ENCODE measurements at places on chromosomes 3 and 15.

GRCh38 chr3:23329471-23330105, 126.5 kb downstream of the UBE2E2 start:
- DNase-seq = no peak

DNA sequence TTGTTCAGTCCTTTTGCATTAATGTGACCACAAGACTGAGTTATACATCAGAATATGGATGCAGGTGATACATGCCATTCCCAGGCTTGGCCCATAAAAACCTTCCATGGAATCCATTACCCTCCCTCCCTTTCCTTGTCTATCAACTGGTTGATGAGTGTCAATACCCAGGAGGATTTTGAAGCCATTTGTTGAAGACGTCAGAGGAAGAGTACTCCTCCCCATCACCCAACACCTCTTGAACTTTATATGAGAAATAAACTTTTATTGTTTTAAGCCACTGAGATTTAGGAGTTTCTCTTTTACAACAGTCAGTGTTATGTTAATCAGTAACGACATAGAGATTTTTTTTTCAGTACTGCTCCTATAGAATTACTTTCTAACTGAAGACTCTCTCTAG, 55.5 kb downstream of the P3H2 start:
- no peak for DNase-seq

DNA sequence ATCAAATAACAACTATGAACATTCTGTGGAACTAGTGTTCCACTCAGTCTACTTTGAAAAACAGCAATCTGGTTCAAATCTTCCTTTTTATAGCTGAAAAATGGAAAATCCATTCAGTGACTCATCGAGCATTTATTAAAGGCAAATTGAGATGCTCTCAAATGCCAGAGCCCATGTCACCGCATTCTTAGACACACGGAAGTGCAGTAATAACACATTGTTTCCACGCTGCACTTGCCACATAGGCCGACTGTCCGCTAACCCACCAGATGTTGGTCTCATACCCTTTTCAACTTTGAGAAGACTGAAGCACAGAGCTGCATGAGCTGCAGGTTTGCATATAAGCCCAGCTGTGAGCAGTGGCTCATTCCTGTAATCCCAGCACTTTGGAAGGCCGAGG, 95.9 kb downstream of the TMEM266 start:
- no peak for DNase-seq

- no peak for DNase-seq
Observed at GRCh38 chr3:184872200-184872599, 60.2 kb downstream of the VPS8 start.

GRCh38 chr3:86029590-86029989, 961.4 kb downstream of the VGLL3 start:
- no peak for DNase-seq

- no peak for DNase-seq
Observed at GRCh38 chr15:68405378-68406250, 26.3 kb downstream of the ITGA11 start.

GRCh38 chr3:8709801-8710507, 23.6 kb upstream of the CAV3 start:
- DNase-seq = no peak

- DNase-seq = no peak
Observed at GRCh38 chr15:50675535-50676144, 11.0 kb downstream of the TRPM7 start.

DNA sequence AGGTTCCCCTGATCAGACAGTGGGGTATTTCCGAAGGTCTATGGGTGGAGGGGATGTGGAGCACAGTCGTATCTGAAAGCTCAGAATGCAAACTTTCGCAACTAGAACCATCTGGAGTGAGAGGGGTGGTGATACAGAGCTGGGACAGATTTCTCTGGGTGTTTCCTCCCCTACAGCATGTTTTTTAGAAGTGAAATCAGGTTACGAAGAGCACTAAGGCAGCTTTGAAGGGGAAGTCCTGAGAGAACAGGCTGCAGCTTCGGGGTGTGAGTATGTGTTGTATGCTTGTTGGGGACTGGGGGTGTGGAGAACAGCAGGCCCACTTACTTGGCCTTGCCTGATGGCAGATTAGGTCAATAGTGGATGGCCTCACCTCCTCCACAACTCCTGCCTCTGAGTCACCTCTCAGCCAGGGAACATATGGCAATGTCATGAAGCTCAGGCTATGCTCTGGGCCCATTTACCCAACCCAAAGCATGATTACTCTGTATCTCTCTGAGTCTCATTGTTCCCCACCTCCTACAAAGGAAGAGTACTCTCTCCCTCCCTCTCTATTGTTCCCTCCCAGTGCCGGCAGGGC, 107.2 kb upstream of the RASGRP1 start:
- DNase-seq = peak; percentile 39

DNA sequence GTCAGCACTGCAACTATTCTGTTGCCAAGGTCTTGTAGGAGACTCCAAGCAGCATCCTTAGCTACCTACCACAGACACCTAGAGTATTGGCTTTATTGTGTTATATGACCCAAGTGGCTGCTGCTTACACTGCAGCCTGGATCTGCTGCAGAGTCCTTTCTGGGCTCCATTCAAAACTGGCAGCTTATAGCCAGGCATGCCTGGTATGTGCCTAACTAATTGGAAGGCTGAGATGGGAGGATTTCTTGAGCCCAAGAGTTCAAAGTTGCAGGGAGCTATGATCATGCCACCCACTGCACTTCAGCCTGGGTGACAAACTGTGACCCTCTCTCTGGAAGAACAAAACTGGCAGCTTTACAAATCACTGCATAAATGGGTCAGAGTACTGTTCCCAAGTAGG, 8.6 kb downstream of the NDUFB4 start:
- no peak for DNase-seq

DNA sequence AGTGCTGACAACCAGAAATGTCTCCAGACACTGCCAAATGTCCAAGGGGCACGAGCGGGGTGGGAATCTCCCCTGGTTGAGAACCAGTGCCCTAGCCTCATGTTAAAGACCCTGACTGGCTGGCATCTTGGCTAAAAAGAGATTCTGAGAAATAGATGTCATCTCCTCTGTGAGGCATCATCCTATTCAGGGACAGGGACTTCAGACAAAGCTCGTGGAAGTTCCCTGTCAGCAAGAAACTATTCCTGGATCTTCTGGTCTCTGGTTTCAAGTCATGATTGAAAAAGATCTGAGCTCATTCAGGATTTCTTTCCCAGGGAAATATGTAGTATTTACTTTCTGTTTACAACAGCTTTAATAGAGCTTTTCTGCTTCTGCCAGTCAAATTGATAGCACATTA, 10.8 kb downstream of the WDR5B start:
- DNase-seq = no peak

DNA sequence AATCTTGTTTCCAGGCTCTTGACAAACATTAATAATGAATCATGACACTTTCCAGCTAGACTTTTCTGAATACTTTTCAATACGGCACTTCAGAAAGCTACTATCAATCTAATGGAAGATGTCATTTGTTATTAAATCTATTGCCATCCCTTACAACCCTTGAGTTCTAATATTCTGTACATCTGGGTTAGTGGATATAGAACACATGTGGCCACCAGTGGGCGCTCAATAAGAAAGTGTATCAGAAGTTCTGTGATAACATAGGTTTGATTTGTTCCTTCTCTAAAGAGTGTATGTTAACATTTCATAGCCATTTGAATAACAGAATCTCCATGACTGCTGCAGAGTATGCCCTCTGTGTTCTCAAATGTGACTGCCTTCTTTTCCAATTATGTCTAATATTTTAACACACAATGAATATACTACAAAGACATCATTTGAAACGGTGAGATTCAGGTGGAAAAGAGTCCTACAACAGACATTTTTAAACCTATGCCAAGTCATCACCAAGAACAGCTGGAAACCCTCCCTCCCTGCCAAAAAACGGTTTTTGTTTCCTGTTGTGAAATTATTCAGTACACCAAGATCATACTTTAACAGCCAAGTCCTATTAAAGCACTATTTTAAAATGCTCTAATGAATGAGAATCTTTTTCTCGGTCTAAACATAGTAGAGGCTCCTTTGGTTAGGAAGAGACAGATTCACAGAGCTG, 22.2 kb downstream of the ALDH1A2 start:
- DNase-seq = peak; percentile 19

DNA sequence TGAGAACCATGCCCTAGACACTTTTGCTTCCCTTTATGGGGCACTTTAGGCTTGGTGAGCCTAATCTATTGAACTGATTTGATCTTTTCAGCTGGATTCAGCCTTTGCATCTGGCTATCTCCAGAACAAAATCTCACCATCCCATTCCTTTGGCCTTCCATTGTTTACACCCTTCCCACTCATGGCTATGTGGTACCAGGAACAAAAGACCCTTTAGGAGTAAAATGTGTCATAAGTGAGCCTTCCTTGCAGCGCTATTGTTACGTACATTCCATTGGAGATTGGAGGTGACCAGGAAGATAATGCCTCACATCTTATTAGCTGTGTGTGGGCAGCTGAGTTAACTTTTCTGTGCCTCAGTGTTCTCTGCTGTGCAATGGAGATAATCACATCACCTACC, 188.4 kb downstream of the SATB1 start:
- DNase-seq = no peak

GRCh38 chr3:134075846-134076245, 46.1 kb upstream of the SLCO2A1 start:
- DNase-seq = no peak

DNA sequence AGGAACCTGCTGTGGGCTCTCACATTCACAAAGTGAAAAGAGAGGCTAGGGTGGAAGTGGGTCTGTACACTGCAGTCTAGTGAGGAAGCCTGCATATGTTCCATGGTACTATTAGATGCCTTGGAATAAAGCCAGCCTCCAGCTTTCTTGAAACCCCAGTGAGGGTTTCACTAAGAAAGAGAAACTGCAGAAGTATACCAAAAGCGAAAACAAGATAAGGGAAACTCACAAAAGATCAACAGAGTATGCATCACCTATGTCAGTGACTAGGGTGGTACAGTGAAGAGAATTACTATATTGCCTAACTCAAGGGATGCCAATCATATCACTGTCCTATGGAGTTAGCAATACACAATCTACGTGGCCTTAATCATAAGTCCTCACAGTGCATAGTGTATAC, 212.5 kb upstream of the GADL1 start:
- no peak for DNase-seq
